NCI-H2227 treated with DMSO at 0.1 percent for 48 hours (cell line): ENCODE measurements at places on chromosomes 1 and 21.

DNA sequence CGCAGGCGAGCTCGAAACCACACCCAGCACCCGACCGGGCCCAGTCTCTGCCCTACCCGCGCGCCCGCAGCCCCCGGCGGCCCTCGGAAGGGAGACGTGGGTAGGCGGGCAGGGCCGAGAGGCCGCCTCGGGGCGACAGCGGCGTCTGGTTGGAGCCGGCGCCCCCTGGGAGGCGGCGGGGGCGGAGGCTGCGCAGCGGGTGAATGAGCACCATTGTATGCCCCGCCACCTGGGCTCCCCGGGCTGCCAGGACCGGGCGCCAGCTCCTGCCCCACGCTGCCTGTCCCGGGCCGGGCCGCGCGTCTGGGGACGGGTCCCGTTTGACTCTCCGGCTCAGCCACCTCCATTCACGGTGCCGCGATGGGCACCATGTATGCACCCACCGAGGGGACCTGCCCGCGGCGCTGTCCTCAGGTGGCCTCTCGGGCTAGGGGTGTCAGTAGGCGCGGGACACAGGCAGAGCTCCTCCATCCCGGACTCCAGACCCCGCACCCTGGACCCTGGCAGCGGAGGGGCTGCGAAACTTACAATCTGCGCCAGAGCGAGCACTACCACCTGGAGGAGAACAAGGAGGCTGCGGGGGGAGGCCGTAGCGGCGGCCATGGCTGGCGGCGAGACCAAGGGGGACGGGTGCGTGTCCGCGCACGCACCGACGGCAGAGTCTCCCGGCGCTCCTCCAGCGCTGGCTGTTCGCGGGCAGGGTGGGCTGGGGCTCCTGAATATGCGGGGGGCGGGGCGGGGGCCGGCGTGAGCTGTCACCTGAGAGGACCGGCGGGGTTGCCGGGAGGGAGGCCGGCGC is at the start of gene COL9A2:
Gene COL9A2, minus strand, starts transcription at position 692 of the 799 bp plus-strand sequence. Its CDS starts 89 bp downstream, at position 603.
- peak; percentile 9 for DNase-seq

- no peak for DNase-seq
Measured at GRCh38 chr1:174836543-174836942, 163.2 kb upstream of the CACYBP start.

DNA sequence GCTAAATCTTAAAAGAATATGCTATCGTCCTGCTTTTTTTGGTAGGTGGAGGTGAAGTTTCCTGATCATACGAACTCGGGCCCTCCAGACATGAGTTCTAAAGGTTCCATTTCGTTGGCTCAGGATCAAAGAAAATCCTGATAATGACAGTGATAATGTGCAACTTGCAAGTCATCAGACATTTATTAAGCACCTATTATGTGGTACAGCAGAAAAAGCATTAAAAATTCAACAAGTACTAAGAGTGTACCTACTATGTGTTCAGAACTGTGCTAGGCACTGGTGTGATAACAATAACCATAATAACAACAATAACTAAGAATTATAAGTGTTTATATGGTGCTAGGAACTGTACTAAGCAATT is 3.9 kb upstream of the IER5 start:
- DNase-seq, result no peak

GRCh38 chr1:185500001-185500626 is 183.1 kb upstream of the IVNS1ABP start:
- no peak for DNase-seq

DNA sequence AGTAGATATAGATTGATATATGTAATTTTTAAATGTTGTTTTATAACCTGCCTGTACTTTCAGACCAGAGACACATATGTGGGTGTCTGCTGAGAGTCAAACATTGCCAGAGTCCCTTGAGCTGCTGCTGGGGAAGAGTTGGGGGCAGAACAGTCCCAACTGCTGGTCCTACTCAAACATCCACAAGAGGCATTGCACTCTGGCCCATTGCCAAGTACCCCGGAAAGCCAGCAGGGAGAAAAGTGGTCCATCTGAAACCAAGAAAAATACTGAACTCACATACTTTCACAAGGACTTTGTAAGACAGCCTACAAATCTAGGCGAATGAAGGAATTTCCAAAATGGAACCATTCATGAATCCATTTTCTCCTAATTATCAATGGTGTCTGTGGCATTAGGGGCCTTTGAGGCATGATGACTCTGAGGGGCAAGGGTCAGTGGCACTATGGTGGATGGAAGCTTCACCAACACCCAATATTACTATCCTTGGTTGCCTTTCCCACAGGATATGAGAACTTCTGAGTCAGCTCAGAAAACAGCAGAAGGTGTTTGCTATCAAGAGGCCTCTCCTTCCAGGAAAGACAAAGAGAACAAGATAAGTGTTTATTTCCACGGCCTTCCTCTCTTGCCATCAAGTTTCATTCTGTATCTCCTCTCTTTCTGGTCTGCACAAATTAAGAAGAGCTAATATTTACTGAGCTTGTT is 7.3 kb upstream of the TBX15 start:
- no peak for DNase-seq

DNA sequence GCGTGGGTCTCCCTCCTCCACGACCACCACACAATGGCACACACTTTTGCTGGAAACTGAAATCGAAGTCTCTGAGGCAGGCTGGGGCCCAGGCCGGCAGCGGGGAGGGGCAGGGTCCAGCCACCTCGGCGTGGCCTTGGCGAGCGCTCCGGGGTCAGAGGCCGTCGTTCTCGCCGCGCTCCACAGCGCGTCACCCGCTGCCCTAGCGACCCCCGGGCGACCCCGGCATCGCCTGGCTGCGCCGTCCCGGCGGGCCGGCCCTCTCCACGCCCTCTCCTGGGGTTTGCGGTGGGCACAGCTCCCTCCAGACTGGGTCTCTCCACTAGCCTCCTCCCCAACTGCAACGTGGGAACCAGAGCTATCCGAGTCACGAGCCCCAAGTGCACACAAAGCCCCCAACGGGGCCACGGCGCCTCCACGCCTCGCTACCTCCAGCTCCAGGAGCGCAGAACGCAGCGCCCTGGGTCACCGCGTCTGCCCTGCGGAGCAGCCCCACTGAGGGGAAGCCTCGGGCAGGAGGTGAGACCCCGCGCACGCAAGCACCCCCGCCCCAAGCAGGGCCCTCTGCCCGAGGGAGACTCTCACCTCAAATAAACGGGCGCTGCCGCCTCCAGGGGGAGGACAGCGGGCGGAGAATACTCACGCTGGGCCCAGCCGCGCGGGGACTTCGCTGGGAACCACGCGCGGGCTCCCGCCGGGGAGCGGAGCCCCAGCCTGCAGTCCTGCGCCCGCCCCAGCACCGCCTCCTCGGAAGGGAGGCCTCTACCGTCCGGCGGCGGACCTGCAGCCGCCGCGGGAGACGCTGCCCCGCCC is 134.0 kb upstream of the BARHL2 start:
- DNase-seq, result peak; percentile 71

DNA sequence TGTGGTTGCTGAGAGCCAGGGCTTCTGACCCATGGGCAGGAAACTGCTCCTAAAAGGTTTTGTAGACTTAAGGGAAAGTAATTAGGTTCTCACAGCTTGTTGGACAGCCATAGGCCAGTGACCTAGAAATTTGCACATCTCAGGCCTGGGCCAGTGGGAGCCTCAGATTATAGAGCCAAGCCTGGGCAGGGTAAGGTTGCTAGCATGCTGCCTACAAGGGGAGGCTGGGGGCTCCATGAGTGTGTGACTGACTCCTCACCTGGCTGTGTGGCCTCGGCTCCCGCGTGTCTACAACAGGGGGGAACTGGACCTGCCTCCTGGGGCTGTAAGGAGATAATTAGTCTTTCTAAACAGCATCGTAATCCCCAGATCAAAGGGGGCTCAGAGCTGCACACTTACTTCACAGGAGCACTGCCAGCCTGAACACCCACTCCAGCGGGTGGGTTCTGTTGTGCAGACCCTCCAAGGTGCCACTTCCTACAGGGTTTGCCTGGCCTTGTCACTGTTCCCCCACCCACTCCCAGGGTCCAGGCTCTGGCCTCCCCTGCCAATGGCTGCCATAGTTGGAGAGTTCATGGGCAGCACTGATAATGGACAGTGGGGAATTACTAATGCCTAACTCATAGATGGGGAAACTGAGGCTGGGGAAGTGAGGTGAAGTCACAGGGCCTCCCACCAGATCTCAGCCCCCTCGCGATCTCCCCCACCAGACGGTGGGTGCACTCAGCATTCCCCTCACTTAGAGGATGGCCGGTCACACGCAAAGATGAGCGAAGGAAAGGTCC is 230.4 kb upstream of the TMEM51 start:
- no peak for DNase-seq

- no peak for DNase-seq
Measured at GRCh38 chr1:115313182-115313581, 24.9 kb downstream of the NGF start.

GRCh38 chr1:70220517-70221237 is 503 bp upstream of the SRSF11 start:
- peak; percentile 35 for DNase-seq

DNA sequence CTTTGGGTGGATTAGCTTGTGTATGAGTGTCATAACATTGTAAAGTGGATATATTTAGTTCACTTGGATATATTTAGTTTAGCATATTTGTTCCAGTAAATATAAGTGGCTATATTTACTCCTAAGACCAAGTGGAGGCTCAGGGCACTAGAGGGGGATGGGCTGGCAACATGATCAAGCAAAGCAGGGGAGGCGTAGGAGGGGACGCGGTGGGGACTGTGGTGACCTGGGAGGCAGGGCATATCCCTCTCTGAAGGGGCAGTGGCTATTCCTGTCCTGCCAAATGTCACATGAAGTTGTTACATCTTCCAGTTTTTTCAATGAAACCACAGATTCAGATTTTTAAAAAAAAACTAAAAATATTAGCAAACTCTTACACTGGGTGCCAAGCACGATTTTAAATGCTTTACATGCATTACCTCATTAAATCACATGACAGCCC is 51.9 kb upstream of the EDN2 start:
- DNase-seq, result no peak

DNA sequence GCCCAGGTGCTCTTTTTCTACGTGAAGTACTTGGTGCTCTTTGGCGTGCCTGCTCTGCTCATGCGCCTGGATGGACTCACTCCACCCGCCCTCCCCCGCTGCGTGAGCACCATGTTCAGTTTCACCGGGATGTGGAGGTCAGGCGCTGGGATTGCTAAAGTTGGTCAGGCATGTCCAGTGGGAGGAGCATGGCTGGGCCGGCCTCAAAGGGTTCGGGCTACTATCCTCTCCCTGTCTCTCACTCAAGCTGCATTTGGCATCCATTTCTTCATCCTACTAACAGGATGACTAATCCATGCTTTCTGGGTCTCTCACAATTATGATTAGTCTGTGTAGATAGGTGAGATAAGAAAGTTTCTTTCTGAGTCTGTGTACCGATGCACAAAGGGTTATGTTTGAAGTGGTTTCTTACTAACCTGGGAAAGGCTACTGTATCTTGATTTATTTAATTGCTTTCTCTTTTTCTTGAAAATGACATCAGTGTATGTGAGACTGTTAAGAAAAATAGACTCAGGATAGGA is 135.9 kb downstream of the HHAT start:
- no peak for DNase-seq

GRCh38 chr1:197096137-197096536 is 29.1 kb upstream of the F13B start:
- DNase-seq, result no peak
